Neural progenitor cell (in vitro differentiated cells): ENCODE measurements at places on chromosomes 13 and 19. TPM values are rescaled to one million over a fixed set of nuclear protein-coding genes. Genes with fewer than 3 reads are reported as not detected.

TMEM150B gene
- total RNA-seq = 0.62 TPM in 1 of 2 replicates, not detected in the other

MCEMP1 gene
- not detected in 2 replicates for total RNA-seq

RPL18 gene
- 1,962 and 2,391 TPM in 2 replicates for total RNA-seq

CXCL17 gene
- total RNA-seq = 0.12 TPM in 1 of 2 replicates, not detected in the other

PNMA8B gene
- total RNA-seq = 0.09 and 3.9 TPM in 2 replicates

GRK1 gene
- total RNA-seq = 0.40 TPM in 1 of 2 replicates, not detected in the other

DNA sequence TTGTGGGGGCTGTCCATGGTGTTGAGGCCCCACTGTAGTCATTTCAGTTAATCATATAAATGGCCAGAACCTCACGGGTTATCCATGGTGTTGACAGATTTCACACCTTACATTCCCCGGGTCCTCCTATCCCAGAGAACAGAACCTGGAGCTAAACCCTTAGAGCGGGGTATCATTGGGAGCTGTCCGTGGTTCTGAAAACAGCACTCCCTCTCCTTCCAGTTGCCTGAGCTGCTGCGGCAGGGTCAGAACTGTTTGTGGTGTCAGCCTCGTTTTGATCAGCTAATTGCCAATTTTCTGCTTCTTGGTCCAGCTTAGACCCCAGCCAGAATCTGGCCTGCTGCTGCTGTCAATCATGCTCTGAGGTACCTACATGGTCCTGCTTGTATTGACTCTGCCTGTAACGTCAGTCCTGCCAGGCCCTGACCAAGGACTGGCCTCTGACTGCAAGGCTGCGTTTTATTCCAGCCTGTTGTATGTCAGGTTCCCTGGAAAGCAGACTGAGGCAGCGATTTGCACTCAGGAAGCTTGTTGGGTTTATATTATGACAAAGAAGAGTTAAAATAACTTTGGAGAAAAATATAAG, 55.8 kb upstream of the KCTD15 start:
- H3K36me3 ChIP-seq = no peaks in the 10 kb centered on the region
- no peak overlapping the region for H3K27ac ChIP-seq
- peak; percentile 90 for DNase-seq
- no peak overlapping the region for H3K4me3 ChIP-seq

DNA sequence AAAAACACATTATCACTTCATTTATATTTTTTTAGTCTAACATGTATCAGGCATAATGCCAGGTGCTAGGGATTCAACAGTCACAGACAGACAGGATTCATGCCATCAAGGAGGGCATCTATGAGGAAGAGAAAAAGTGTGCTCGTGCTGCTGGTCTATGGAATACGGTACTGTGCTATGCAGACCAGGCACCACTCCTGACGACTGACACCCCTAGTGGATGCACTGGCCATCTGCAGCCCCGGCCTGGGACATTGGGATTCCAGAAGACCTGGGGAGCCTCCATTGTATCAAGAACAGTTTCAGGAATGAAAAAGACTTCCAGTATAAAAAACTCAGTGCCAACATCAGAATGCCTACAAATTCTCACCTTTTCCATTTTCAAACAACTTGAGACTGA, 94.0 kb downstream of the KLF12 start:
- no peaks in the 10 kb centered on the region for H3K27me3 ChIP-seq
- no peaks in the 10 kb centered on the region for H3K36me3 ChIP-seq
- peak; percentile 89 for DNase-seq
- H3K4me3 ChIP-seq = no peak overlapping the region

GRCh38 chr13:71632206-71632605, 234.8 kb downstream of the DACH1 start:
- no peaks in the 10 kb centered on the region for H3K27me3 ChIP-seq
- no peak for DNase-seq
- H3K4me3 ChIP-seq = no peak overlapping the region
- peak overlapping the region; percentile 6 for H3K27ac ChIP-seq

- peaks cover 6% of the 10 kb centered on the region for H3K4me1 ChIP-seq
- H3K4me3 ChIP-seq = peak overlapping the region; percentile 69
- H3K36me3 ChIP-seq = no peaks in the 10 kb centered on the region
- H3K27ac ChIP-seq = no peak overlapping the region
- no peak for DNase-seq
Observed at GRCh38 chr19:43581467-43581866, 5.9 kb downstream of the PINLYP start.

- no peak overlapping the region for H3K27ac ChIP-seq
- DNase-seq = no peak
- no peaks in the 10 kb centered on the region for H3K36me3 ChIP-seq
- peaks cover 27% of the 10 kb centered on the region for H3K4me1 ChIP-seq
- no peaks in the 10 kb centered on the region for H3K27me3 ChIP-seq
Observed at GRCh38 chr13:51330791-51331190, 8.7 kb upstream of the SERPINE3 start.

DNA sequence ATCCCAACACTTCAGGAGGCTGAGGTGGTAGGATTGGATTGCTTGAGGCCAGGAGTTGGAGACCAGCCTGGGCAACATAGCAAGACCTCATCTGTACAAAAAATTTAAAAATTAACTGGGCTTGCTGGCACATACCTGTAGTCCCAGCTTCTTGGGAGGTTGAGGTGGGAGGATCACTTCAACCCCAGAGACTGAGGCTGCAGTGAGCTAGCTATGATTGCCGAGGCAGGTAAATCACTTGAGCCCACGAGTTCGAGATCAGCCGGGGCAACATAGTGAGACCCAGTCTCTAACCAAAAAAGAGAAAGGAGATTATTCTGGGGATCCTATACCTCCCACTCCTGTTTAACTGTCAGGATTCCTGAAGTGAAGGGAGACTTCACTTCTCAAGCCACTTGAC, 16.4 kb upstream of the GARRE1 start:
- no peak for DNase-seq
- H3K27me3 ChIP-seq = no peaks in the 10 kb centered on the region
- H3K36me3 ChIP-seq = no peaks in the 10 kb centered on the region
- no peak overlapping the region for H3K27ac ChIP-seq
- no peaks in the 10 kb centered on the region for H3K4me1 ChIP-seq
- no peak overlapping the region for H3K4me3 ChIP-seq

GRCh38 chr19:3071768-3072167, 9.5 kb upstream of the TLE5 start:
- DNase-seq = no peak
- H3K27me3 ChIP-seq = peaks cover 9% of the 10 kb centered on the region
- H3K4me1 ChIP-seq = no peaks in the 10 kb centered on the region
- H3K4me3 ChIP-seq = no peak overlapping the region
- no peaks in the 10 kb centered on the region for H3K36me3 ChIP-seq

DNA sequence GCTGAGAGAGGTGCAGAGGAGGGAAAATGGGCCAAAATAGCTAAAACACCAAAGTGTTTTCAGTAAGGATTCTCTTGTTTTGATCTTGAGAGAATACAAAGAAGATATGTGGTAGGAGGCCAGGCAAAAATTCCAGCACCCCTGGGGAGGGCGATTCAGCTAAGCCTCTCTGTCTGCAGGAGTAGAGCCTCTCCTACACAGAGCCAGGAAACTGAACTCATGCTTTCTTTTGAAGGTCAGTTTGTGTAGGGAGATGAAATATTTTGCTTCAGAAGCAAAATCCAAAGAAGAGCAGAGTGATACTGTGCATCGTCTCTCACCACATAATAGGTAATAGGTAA, 565.0 kb downstream of the FGF9 start:
- peak; percentile 58 for DNase-seq
- H3K27me3 ChIP-seq = no peaks in the 10 kb centered on the region
- H3K27ac ChIP-seq = no peak overlapping the region
- H3K4me1 ChIP-seq = peaks cover 31% of the 10 kb centered on the region

DNA sequence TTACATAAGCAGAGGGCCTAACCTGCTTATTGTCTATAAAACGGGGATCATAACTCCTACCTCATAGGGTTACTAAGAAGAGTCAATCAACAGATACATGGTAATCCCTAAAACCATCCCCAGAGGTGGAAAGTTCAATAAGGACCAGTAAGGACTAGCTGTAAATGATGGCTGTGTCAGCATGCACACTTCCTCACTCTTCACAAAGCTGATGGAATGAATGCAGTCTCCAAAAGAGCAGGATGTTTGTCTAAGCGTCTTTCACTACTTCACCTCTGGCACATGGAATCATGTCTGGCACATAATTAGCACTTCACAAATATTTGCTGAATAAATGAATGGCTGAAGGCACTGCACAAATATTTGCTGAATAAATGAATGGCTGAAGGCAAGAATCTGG, 134.2 kb downstream of the MIPEP start:
- no peak overlapping the region for H3K27ac ChIP-seq
- no peak for DNase-seq

DNA sequence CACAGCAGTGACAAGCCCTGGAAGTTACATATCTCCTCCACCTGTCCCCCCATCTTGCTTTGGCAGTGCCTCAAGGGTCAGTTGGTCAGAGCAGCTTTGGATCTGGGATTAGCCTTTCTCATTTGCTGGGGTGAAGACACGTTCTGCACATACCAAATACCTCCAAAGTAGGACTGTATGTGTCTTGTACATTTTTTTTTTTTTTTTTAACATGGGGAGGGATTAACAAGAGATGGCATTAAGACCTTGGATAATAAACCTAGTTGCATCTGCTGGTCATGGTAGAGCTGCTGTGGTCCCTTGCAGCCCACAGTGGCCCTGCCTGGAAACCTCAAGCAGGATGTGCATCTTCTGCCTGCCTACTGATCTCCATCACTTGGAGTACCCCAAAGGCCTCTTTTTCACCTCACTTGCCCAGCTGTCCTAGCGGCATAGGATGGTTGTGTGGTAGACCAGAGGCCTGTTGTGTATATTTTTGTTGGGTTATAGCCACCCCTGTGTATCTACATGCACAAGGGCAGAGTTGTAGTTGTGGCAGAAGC, 2.5 kb downstream of the RPS19 start:
- H3K4me3 ChIP-seq = peak overlapping the region; percentile 67
- H3K36me3 ChIP-seq = peaks cover 19% of the 10 kb centered on the region
- H3K4me1 ChIP-seq = peaks cover 23% of the 10 kb centered on the region
- no peak for DNase-seq
- H3K27me3 ChIP-seq = peaks cover 8% of the 10 kb centered on the region

GRCh38 chr13:20825477-20825875, 51.7 kb upstream of the EEF1AKMT1 start:
- no peak overlapping the region for H3K4me3 ChIP-seq
- H3K27ac ChIP-seq = no peak overlapping the region
- no peak for DNase-seq
- peaks cover 8% of the 10 kb centered on the region for H3K36me3 ChIP-seq
- H3K4me1 ChIP-seq = no peaks in the 10 kb centered on the region

GRCh38 chr13:73945382-73945781, 188.8 kb downstream of the KLF12 start:
- peaks cover 21% of the 10 kb centered on the region for H3K4me1 ChIP-seq
- no peaks in the 10 kb centered on the region for H3K27me3 ChIP-seq
- H3K4me3 ChIP-seq = no peak overlapping the region
- H3K27ac ChIP-seq = peak overlapping the region; percentile 72
- no peak for DNase-seq
- no peaks in the 10 kb centered on the region for H3K36me3 ChIP-seq

DNA sequence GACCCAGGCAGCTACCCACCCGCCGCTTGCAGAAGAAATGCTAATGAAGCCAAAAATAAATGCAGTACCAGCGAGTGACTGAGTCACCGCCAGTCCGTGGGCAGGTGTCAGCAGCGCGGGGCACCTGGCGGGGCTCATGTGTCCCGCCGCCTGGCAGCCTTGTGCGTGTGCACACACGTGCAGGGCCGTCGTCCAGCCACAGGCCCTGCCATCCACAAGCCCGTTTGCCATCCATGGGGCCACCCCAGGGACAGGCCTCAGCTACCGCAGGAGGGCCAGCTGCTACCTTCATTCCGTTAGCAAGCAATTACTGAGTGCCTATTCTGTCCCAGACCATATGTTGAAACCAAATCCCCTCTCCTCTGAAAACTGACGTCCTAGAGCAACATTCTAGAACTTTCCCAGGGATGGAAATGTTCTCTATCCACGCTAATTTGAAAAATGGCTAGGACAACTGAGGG, 20.5 kb downstream of the NCAN start:
- no peak overlapping the region for H3K27ac ChIP-seq
- no peak for DNase-seq
- peaks cover 30% of the 10 kb centered on the region for H3K27me3 ChIP-seq
- no peak overlapping the region for H3K4me3 ChIP-seq
- H3K36me3 ChIP-seq = no peaks in the 10 kb centered on the region

- peaks cover 6% of the 10 kb centered on the region for H3K4me1 ChIP-seq
- no peak overlapping the region for H3K4me3 ChIP-seq
- no peak for DNase-seq
- H3K27ac ChIP-seq = no peak overlapping the region
- peaks cover 24% of the 10 kb centered on the region for H3K27me3 ChIP-seq
Observed at GRCh38 chr19:14028901-14029300, 953 bp downstream of the RLN3 start.

GRCh38 chr13:97498419-97498818, 64.5 kb downstream of the RAP2A start:
- no peak overlapping the region for H3K4me3 ChIP-seq
- H3K4me1 ChIP-seq = no peaks in the 10 kb centered on the region
- H3K36me3 ChIP-seq = no peaks in the 10 kb centered on the region
- H3K27me3 ChIP-seq = no peaks in the 10 kb centered on the region
- no peak overlapping the region for H3K27ac ChIP-seq

DNA sequence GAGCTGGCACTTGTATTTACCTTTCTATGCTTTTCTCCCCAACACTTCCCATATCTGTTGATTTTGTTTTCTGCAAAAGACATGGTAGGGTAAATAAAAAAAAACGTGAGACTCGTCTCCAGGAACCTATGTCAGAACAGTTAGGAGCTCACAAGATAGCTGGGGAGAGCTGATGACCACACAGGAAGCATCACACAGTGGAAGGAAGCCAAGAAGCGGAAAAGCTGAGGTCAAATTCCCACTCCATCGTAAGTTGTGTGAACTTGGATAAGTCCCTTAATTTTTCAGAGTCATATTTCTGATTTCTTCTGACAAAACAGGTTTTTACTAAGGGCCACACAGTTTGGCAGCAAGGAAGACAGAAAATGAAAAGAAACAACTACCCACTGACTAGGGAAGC, 199.6 kb downstream of the KLF5 start:
- peaks cover 12% of the 10 kb centered on the region for H3K4me1 ChIP-seq
- H3K27me3 ChIP-seq = no peaks in the 10 kb centered on the region
- H3K36me3 ChIP-seq = no peaks in the 10 kb centered on the region
- H3K4me3 ChIP-seq = no peak overlapping the region
- H3K27ac ChIP-seq = no peak overlapping the region

DNA sequence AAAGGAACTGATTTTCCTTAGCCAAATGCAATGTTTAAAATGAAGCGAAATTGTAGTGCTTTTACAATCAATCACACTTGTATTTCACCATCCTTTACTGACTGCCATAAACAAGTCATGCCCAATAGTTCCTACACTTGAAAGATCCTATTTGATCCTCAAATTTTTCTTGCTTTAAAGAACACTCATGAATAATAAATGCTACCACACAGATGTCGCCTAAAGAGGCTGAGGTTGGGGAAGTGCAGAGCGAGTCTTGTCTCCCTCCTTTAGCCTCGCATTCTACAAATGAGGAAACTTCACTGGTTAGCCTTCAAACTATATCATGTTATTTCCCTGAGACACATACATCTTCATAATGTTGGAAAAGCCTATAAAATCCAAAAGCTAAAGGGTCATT, 18.7 kb upstream of the AMER2 start:
- H3K4me1 ChIP-seq = no peaks in the 10 kb centered on the region
- no peak for DNase-seq
- no peaks in the 10 kb centered on the region for H3K36me3 ChIP-seq
- no peak overlapping the region for H3K4me3 ChIP-seq
- no peaks in the 10 kb centered on the region for H3K27me3 ChIP-seq
